ENCODE measurements at places on chromosomes 1 and 21.
A peak's percentile ranks its signal among the peaks of the same experiment; 100 is the strongest.

DNA sequence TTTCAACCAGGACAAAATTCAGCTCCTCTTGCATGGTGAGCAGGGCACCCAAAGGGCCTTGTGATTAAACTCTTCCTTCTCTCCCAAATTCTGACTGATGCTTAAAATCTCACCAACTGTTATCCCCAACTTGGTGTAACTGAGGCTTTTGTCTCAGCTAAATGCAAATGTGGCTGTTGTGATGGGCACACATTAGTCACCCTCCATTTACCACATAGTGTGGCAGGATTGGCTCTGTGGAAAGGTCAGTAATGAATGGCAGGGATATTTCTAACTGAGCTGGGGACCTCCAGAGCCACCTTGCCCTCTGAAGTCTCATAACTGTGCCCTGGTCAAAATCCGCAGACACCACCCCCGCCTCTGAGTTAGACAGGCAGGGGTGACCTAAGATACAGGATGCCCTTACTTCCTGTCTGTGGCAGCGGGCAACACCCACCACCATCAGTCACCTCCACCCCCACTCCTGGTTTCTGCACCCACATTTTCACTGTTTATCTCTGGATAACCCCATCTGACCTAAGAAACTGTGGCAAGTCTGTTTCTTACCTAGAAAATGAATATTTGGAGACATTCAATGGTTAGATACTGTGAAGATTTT lies 25.4 kb upstream of the RGS16 start:
- DNase-seq = peak; percentile 85

DNA sequence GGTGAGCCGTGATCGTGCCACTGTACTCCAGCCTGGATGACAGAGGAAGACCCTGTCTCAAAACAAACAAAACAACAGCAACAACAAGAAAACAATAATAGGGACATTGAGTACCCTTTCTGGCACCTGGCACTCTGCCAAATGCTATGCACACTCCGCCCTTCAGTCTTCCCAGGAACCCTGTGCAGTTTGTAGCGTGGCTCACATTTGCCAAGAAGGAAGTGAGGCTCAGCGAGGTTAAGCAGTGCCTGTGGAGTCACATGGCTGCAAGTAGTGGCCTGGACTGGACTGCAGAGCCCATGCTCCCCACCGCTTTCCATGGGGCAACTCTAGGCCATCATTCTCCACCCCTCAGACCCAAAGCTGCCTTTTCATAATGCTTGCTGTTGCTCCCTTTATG lies 5.3 kb upstream of the EVA1B start:
- DNase-seq = no peak

- DNase-seq = no peak
Measured at GRCh38 chr1:88985032-88985431, 7.4 kb downstream of the KYAT3 start.

GRCh38 chr1:24875257-24875656 lies 54.8 kb downstream of the RUNX3 start:
- DNase-seq = no peak

DNA sequence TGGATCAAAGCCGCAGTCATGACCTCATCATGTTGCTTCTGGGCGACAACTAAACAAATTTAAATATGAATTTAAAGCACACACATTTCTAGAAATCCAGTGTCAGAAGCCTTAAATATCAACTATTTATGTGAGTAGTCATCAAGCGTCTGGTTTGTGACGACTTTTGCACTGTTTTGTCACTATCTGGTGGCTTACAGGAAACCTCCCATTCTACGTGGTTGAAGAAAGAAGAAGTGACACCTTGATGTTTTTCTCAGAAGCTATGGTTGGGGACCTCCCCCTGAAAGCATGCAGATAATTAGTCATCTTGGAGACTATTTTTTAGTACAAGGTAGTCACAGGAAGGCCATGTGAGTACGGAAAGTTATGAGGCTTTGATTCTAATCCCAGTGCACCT lies 58.5 kb downstream of the TENT5C start:
- peak; percentile 90 for DNase-seq

DNA sequence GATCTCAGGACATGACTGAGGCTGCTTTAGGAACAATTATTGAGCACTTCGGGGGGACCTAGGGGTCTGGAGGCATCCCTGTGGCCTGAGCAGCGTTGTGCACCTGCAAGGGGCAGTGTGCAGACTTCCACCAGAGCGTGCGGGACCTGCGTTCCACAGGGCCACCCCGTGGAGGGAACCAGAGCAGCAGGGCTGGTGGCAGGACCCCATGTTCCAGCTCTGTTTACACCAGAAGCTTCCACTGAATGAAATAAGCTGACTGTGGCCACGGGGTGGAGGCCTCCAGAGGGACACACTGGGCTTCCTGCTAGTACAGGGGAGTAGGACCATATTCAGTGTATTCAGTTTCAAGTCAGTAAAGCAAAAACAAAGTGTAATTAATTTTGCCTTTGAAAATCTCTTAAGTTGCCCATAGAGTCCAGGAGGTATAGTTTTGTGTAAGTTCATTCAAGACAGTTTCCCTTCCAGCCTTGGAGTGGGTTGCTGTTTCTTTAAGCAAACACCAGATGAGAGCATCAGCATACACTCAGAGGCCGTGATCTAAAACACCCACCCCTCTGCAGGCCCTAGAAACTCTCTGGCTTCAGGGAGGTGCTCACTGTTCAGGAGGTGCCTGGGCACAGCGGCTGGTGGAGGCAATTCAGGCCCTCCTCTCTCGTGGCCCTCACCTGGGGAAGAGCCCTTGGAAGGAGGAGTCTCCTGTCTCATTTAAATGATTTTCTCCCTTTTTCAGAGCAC lies 16.6 kb downstream of the SLC1A7 start:
- peak; percentile 35 for DNase-seq

DNA sequence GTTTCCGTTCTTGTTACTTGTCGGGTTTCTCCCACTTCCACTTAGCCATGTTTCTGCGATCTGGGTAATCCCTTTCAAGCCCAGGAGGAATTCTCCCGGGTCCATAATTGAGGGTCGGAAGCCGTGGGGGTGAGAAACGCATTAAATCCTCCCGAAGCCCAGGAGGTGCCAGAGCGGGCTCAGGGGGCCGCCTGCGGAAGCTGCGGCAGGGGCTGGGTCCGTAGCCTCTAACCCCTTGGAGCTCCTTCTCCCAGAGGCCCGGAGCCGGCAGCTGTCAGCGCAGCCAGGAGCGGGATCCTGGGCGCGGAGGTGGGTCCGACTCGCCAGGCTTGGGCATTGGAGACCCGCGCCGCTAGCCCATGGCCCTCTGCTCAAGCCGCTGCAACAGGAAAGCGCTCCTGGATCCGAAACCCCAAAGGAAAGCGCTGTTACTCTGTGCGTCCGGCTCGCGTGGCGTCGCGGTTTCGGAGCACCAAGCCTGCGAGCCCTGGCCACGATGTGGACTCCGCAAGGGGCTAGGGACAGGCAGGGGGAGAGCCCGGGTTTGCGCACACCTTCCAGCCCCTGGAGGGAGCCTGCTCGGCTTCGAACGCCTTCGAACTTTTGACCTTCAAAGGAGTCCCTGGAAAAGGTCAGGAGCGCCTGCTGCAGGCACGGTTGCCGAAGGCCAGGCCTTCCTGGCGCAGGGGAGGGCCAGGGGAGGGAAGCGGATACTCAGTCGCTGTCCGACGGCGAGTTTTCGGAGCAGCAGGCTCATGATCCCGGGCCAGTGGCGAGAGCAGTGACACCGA lies 1.7 kb upstream of the SIM2 start:
- DNase-seq = no peak

- no peak for DNase-seq
Measured at GRCh38 chr1:221309723-221310122, 430.5 kb downstream of the HLX start.

DNA sequence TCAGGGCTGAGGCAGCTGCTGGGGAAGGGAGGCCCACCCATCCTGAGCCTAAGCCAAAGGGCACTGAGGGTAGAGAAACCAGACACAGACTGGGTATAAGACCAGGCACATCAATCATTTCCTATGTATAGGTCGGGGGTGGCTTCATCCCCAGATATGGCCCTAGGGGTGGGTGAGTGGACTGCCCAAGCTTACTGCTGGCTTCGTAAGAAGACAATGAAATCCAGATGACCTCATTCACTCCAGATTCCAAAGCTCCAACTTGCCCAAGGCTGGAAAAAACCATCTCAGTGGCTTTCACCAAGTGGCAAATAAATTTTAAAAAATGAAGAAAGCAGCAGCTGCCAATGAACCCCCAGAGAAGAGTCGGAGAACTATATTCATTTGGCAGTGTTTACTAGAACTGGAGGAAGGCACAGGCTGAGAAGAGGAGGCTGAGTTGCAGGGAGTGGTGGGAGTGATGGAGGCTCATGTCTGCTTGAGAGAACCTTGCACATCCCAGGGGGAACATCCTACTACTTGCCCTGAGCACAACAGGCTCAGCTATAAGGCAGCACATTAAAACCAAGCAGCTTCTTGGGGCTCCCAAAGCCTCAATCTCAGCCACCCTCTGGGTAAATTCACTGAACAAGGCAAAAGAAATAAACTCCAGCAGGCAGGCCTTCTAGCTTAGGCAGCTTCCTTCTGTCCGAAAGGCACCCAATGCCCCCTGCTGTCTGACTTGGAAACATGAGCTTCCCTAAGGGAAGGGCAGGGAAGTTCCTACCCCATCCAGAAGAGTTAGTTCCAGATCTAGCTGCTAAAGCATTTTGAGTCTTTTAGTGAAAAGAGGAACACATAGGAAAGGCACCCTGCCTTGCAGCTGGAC lies 14.1 kb downstream of the PEA15 start:
- no peak for DNase-seq

DNA sequence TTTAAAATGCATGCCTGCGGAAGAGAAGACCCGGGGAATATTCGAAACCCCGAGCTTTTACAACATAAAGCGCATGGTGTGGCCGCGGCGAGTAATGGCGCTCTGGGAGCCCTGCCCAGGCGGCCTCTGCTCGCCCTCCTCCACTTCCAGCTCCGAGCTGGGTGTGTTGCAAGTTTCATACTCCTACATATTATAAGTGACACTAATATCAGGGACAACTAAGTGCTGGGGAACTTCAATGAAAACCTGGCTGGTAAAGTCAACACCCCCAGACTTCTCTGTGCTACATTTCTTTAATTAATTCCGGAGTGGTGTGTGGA lies 11.8 kb downstream of the SIM2 start:
- DNase-seq = no peak

DNA sequence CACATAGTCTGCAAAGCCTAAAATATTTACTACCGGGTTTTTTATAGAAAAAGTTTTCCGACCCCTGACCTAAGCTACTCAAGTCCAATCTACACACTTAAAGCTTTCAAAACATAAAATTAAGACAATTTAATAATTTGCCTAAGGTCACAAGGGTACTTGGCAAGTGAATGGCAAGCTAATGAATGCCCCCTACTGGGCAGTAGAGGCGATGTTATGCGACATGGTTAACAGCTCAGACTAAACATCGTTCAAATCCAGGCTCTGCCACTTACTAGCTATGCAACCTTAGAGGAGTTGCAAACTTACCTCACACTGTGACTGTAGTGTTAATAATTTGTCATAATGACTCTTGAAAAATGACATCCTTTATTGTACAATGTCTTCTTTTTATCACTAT lies 317.2 kb upstream of the NFIA start:
- no peak for DNase-seq

- DNase-seq = no peak
Measured at GRCh38 chr1:76303340-76303717, 228.8 kb downstream of the ST6GALNAC3 start.

DNA sequence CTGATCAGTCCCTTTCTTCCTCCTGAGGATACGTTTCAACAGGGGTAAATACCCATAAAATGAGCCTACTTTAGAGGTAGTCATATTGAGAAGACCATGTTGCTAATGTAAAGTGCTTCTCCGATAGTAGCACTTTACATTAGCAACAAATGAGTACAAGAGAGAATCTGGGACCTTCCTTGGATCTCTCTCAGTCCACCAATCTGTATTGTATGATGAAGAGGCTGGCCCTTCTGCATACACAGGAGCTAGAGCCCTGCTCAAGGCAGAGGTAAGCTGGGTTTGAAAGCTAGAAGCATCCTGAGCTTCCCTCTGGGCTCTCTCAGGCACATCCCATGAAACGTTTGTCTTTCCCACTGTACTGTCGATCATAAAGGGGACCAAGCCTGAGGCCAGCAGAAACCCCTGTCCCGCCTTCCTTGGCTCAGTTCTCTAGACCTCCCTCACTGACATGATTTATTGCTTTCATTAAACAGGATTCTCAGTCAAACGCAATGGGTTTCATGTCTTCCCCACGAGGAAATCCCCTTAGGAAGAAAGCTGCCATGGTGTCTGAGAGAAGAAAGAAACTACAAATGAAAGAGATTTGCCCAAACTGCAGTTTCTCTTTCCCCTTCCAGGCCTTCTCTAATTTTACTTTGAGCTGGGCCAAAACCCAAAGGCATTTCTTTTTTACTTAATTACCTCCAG lies 62.8 kb upstream of the BCAR3 start:
- no peak for DNase-seq

GRCh38 chr21:33478935-33479678 lies 667 bp downstream of the TMEM50B start:
- DNase-seq = peak; percentile 30

DNA sequence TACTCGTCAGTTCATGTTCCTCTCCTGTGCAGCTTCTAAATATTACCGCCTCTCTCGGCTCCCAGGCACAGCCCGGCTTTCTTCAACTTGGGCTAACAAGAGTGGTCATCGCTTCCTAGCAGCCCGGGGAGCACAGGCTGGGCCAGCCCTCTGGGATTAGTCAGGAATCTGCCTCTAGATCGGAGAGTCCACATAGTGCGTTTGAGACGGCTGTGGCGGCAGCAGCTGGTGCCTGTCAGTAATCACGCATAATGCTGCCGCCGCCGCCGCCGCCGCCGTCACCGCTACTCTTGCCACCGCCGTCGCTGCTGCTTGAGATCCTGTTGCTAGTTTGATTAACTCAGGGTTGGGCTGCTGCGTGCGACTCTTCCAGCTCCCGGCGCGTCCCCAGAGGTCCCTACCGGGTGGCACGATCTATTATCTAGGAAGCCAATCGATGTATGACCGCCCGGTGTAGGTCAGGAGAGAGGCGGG lies at the start of gene RXRG:
TSS of gene RXRG (minus strand) at position 230 of the 474 bp plus-strand sequence. CDS start 233 bp downstream, outside the sequence.
- no peak for DNase-seq

DNA sequence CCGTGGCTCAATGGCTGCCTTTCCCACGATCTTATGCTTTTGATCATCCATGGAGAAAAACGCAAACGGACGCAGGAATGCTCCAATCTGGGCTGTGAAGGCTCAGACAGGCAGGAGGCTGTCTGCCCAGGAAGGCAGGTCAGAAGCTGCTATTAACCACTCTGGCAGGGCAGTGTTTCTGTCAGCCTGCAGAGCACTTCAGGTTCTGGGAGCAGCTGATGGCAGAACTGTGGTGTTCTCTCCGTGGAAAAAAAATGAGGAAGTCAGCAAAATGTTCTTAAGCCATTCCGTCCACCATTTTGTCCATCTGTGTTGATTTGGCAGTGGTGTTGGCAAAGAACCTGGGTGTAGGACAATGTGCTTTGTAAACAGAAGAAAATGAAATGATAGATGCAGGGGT lies 91.7 kb downstream of the SIM2 start:
- no peak for DNase-seq

DNA sequence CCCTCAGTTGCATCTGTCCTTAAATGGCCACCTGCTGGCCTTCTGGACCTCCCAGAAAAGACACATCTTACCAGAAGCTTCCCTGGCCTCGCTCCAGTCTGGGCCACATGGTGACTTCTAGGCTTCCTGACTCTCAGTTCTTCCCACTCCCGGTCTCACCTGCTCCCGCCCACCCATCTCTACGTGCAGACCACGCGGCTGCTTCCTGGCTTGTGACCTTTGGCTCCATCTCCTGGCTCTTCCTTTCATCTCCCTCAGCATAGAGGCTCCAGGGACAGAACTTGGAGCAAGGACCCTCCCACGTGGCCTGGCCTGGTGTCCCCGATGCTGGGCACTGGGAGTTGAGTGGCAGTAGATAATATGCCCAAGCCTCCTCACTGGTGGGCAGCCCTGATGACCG lies 124.9 kb upstream of the IRF2BP2 start:
- DNase-seq = no peak
